SJSA1 (cell line): ENCODE measurements at places on chromosomes 16 and 17.

DNA sequence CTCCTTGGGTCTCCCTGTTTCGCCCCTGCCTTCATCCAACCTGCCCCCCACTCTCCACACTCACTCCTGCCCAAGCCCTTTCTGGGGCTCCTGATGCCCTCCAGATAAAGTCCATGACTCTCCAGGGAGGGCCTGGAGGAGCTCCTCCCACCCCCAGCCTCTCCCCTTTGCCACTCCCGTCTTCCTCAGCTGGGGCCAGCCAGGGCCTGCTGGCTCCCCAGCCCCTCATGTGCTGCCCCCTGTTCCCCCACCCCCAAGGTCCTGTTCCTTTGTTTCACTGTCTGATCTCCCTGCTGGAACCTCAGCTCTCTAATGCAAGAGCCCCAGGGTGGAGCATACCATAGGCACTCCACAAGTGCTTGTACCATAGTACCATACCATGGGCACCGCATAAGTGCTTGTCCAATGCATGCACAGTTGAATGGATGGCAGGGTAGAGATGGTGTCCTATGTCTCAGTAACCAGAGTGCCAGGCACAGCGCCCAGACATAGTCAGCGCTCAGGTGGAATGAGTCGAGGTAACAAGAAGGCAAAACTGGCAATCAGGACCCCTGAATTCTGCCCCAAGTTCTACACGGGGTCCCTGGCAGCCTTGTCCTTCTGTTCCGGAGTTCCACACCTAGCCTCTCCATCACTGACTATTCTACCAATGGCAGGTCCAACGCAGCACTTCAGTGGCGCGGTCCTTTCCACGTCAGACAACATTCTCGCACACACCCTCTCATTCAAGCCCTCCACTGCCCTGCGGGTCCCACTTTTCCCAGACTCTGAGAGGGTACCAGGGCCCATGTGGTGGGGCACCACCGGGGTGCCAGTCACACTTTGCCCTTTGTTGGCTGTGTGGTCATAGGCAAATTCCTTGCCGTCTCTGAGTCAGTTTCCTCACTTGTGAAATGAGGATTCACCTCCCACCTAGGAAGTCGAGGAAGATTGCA is 1.4 kb downstream of the PLCD3 start:
- no peak for DNase-seq

GRCh38 chr16:83914091-83914710 is 15.3 kb downstream of the MLYCD start:
- DNase-seq = no peak

- DNase-seq = peak; percentile 45
These were observed 29.5 kb downstream of the TNFRSF13B start for GRCh38 chr17:16942141-16943031.

GRCh38 chr17:65198653-65199382 is 61.6 kb downstream of the RGS9 start:
- no peak for DNase-seq

- DNase-seq = peak; percentile 33
These were observed 35.3 kb downstream of the ADGRG5 start for GRCh38 chr16:57577691-57578224.

DNA sequence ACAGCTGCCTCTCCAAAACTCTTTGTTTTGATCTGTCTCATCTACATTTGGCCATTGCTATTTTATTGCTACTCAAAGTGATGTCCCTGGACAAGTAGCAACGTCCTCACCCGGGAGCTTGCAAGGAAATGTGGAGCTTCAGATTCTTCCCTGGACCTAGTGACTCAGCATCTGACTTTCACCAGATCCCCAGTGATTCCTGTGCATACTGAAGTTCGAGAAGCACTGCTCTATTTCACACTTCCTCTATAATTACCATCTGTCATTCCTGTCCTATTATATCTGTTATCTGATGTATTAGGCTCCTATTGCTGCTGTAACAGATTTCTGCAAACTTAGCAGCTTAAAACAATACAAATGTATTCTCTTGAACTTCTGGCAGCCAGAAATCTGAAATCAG is 28.5 kb upstream of the VAT1L start:
- DNase-seq = no peak

- no peak for DNase-seq
These were observed 352.6 kb downstream of the WWOX start for GRCh38 chr16:78452025-78452555.

GRCh38 chr17:38424297-38424972 is 3.8 kb upstream of the ARHGAP23 start:
- no peak for DNase-seq

DNA sequence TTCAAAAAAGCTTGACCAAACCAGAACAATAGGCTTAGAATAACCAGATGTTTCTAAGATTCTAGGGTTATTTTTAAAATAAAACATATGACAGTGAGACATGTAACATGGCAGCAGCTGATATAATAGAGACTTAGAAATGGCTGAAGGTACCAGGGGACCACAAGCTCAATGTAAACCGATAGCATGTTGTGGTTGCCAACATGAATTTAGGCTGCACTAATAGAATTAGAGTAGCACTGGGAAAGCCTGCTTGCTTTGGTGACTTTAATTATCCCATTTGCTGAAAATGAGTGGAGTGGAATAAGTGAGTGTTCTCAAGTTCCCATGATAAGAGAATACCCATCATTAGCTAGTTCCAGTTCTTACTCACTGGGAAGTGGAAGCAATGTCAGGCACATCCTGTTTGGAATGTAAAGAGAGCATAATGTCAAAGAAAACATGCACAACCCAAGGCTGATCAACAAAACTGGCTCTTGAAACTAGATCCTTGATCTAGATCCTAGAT is 621.2 kb upstream of the CDH5 start:
- no peak for DNase-seq

DNA sequence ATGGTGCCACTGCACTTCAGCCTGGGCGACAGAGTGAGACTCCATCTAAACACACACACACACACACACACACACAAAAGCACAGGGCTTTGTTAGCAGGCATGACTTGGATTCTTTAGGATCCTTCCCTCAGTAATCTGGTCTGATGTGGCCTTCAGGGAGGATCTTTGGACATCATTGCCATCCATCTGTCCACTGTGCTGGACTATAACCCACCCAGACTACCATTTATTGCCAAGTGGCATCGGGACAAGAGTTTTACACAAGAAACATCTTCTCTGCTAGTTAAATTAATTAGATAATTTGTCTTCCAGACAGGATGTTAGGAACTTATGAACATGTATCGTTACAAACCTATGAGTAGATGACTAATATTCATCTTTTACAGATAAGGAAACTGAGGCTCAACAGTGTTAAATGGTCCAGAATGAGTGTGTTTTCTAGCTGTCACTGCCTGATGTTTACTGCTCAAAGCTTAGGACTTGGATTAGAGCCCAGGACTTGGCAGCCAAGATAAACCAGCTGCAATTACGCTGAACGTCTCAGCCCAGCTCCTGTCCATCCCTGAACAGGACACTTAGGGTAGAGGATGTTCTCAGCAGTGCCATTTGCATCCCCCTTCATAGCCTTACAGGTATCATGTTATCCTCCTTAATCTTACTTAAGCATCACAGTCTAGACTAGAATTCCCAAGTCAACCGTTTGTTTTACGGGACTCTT is 285.8 kb downstream of the WWOX start:
- DNase-seq = no peak

- no peak for DNase-seq
These were observed 28.7 kb downstream of the CDK5RAP3 start for GRCh38 chr17:47999582-47999981.

DNA sequence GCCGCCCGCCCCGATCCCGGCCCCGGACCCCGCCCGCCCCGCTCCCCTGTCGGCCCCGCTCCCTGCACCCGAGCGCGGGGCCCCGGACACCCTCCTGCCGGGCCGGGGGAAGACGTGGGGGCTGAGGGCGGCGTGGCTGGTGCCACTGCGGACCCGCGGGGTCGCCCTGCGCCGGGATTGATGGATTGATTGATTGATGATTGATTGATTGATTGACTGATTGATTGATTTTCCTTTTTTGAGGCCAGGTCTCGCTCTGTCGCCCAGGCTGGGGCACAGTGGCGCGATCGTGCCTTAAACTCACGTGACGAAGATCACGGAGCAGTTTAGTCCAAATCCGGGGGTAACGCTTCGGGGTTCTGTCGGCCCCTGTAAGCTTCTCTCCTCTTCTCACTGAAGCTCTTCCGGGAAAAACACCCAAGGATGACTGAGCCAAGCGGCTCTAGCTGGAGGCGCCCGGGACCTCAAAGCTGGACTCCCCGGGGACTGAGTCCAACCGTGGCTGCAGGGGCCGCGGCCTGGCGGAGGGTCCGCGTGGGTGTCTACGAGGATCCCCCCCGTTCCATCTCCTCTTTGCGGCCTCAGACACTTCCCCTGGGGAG is 40.2 kb upstream of the BHLHA9 start:
- no peak for DNase-seq

DNA sequence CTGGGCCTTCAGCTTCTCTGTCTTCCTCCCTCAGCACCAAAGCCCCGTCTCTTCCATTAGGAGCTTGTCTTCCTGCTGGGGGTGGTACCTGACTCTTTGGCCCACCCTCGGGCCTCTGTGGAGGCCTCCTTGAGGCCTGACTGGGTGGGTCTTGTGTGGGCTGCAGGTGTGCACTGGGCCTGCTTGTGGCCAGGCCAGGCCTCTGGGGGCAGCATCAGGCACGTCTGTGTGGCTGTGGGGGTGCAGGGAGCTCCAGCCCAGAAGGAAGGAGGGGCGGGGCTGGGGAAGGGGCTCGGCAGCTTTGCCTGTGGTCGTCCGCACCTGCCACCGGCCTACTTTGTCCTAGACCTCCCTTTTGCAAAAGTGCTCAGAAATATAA is 7.0 kb downstream of the PIGQ start:
- no peak for DNase-seq

GRCh38 chr17:14320734-14321475 is 20.0 kb downstream of the HS3ST3B1 start:
- DNase-seq = no peak

GRCh38 chr16:65375651-65376050 is 253.8 kb upstream of the CDH11 start:
- no peak for DNase-seq

GRCh38 chr17:74971842-74972106 is 785 bp downstream of the HID1 start:
- DNase-seq = no peak

DNA sequence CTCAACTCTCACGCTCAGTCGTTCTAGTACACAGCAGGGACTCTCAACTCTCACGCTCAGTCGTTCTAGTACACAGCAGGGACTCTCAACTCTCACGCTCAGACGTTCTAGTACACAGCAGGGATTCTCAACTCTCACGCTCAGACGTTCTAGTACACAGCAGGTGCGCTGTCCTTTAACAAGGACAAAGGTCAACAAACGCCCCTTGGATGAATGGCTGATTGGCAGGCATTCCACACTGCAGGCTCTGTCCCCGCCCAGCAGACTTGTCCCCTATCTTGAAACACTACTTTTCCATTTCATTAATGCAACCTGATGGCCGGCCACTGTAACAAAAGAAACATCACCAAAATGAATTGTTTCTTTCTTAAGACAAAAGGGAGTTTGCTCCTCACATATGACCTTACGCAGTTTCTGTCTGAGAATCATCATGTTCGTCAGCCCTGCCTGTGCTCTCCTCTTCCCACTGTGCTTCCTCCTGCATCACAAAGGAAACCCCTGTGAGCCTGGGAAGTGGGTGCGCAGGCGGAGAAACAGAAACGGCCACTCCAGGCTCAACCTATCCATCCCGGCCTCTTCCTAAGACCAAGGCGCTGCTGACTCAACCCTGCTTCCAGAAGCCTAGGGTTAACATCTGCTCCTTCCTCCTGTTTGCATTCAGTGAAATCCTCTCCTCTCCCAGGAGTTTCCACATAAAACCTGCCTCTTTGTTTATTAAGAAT is 59.8 kb downstream of the ANKRD11 start:
- DNase-seq = no peak

- no peak for DNase-seq
These were observed 610 bp downstream of the PIK3R5 start for GRCh38 chr17:8964801-8965393.

DNA sequence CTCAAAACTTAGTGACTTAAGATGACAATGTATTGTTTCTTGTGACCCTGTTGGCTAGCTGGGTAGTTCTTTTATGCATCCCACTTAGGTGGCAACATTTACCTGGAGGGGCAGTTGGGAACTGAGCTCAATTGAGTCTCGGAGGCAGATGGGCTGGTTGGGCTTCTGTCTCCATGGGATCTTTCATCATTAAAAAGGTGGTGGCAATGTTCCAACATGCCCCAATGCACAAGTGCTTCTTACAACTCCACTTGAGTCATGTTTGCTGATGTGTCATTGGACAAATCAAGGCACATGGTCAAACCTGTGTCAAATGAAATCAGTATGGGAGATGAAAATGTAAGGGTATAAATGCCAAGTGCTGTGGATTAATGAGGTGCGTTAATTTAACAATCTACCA is 11.7 kb upstream of the HS3ST3B1 start:
- DNase-seq = no peak
